ENCODE measurements at places on chromosomes 2 and 18. TPM values are rescaled to one million over a fixed set of nuclear protein-coding genes. Genes with fewer than 3 reads are reported as not detected.
A peak's percentile ranks its signal among the peaks of the same experiment; 100 is the strongest.

DNA sequence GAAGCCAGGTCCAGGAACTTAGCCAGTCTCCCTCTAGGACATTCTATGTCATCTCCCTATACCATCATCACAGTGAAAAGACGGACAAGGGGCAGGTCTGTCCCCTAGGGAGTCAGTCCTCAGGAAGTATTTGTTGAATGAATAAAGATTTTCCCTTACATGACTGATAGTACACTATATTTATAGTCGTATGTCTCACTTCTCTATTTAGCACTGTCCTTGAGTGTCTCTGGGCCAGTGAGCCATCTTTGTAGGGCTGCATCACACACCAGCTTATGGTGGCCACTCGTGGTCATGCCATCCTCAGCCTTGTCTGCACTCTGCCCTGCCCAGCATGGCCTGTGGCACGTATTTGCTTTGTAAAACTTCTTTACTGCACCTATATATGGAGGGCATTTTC lies 25.8 kb downstream of the PTPN18 start:
- DNase-seq, result no peak

The FHOD3 gene
- 33.7 TPM for polyA plus RNA-seq

DNA sequence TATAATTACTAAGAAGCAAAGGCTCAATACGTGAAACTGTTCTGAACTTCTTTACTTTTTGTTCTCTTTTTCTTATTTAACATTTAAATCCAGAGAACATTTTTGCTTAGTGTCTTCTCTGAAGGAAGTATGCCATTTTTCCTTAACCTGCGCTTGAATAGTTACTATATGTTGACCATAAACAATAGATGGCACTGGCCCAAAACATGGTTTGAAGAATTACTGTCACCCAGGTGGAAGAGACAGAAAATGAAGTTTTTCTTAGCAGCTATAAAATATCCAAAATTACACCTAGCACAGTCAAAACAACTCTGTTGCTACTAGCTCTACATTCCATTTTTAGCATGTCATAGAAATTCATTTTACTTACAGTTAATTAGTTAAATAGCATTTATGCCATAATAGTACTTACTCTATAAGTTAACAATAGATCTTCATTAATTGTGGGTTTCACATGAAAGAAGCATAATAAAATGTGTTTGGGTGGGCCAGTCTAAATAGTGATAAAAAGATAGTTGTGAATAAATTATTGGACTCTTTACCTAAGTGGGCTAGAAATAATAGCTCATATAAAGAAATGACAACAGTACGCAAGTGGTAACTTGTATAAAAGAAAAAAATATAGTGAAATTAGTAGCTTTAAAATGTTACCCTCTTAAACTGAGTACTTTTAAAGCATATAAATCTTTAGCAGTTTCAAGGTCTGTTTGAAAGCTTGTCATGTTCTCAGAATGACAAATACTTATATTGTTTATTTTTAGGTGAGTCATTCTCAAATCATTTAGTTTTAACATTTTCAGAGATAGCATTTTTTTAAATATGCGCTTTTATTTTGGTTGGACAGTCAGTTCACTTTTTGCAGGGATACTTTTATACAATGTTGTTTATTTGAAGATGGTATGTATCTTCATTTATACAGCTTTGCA lies 3.7 kb downstream of the ETAA1 start:
- no peak for DNase-seq

DNA sequence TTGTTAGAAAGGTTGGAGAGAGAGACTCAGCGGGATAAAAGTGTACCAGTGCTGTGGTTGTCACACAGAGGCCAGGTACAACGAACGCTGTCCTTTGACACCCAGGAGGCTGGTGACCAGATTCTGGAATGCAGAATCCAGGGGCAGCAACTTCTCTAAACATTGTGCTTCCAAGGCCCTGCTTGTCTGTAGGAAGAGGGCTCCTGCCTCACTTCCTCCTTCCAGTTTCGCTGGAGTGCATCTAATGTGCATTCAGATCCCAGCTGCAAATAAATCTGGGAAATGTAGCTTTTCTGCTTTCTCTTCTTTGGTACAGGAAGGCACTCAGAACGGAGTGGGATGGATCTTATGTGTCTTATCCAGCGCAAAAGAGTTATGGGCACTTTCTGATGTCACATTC lies 171.8 kb upstream of the ATP5MC3 start:
- DNase-seq, result peak; percentile 37

GRCh38 chr18:11154368-11154989 lies 5.1 kb upstream of the PIEZO2 start:
- peak; percentile 76 for DNase-seq

DNA sequence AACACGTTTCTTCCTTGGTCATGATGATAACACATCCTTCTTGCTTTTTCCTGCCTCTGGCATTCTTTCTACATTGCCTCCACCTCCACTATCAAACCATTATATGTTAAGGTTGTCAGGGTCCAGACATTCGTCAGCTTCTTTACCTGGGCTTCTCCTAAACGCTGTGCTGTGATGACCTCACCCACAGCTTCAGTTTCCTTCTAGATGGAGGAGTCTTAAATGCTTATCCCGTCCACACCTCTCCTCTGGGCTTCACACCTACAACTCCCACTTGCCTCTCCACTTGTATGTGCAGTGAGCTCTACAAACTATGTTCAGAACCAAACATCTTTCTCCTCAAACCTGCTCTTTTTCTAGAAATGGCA lies 666 bp upstream of the STAT1 start:
- no peak for DNase-seq

The MAP2 gene
- 7.5 TPM for polyA plus RNA-seq

The MXD1 gene
- polyA plus RNA-seq, result 4.1 TPM

DNA sequence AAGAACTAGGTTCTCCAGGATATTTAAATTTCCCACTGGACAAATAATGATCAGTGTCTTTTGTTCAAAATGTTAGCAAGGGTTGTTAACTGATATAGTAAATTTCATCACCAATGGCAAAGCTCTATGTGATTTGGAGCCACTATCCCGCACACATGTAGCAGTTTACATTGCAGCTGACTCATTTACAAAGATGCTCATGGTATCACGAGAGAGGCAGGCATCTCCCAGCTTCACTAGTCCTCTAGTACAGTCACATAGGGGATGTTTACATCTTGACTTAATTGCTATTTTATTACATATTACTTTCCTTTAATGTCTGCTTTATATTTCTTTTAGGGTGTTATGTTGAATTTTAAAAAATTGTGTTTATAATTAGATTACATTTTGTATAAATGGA lies 30.7 kb downstream of the KCNE4 start:
- no peak for DNase-seq

The DYNAP gene
- not detected for polyA plus RNA-seq

- DNase-seq, result peak; percentile 38
Observed at GRCh38 chr2:66034467-66034866, 400.5 kb upstream of the MEIS1 start.

The MLPH gene
- 0.39 TPM for polyA plus RNA-seq

The GCA gene
- polyA plus RNA-seq, result 17.0 TPM

DNA sequence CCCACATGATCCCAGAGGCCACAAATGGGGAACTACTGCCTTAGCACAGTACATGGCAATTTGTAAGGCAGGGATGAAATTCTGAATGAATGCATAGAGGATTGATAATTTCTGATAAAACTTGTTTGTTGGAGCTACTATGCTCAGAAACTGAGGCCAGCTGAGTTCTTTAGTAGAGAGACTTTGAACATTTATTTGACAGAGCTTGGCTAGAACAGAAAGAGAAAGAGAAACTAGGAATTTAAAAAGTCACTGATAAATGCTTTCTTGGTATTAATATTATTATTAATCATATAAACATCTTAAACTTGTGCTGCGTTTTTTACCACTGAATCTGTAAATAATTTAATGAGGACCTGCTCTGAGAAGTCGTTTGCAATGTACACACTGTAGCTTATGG lies 923.7 kb upstream of the CNTNAP5 start:
- no peak for DNase-seq

The REG3G gene
- not detected for polyA plus RNA-seq

GRCh38 chr2:156242874-156243273 lies 89.6 kb downstream of the NR4A2 start:
- DNase-seq, result no peak

The B3GNT7 gene
- 0.50 TPM for polyA plus RNA-seq

- DNase-seq, result no peak
Observed at GRCh38 chr2:176004934-176005333, 2.9 kb upstream of the LNPK start.

GRCh38 chr2:160293391-160294091 lies 93.5 kb upstream of the ITGB6 start:
- DNase-seq, result peak; percentile 75

DNA sequence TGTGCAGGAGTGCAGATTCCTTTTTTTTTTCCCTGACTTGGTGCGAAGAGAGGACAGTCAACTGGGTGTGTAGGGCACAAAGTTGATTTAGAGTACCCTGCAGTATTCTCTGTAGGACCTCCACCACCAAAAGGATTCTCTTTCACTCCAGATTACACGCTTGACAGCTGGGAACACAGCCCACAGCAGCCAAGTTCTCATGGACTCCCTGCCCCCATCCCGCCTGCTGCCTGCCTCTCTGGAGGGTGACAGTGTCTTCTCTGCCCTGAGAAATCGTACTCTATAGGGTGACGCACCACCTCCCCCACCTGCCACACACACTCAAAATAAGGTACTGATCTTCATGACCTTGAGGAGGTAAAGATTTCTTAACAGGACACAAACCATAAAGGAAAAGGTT lies 26.6 kb upstream of the IHH start:
- DNase-seq, result peak; percentile 26

The TPRKB gene
- polyA plus RNA-seq, result 44.1 TPM

- DNase-seq, result no peak
Observed at GRCh38 chr2:120883607-120884440, 148.2 kb downstream of the GLI2 start.

- DNase-seq, result no peak
Observed at GRCh38 chr18:35920623-35921022, 51.9 kb upstream of the RMP24 start.

DNA sequence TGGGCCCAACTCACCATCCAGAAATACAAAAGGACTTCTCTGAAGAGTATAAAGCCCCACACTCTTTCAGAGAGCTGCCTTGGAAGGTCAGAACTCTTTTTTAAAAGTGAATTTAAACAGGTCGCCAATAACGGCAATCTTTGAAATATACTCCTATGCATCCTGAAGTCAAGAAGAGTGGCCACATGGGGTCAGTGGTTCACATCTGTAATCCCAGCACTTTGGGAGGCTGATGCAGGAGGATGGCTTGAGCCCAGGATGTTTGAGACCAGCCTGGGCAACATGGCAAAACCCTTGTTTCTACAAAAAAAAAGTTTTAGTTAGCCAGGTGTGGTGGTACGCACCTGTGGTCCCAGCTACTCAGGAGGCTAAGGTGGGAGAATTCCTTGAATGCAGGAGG lies 68.1 kb upstream of the FZD7 start:
- no peak for DNase-seq

DNA sequence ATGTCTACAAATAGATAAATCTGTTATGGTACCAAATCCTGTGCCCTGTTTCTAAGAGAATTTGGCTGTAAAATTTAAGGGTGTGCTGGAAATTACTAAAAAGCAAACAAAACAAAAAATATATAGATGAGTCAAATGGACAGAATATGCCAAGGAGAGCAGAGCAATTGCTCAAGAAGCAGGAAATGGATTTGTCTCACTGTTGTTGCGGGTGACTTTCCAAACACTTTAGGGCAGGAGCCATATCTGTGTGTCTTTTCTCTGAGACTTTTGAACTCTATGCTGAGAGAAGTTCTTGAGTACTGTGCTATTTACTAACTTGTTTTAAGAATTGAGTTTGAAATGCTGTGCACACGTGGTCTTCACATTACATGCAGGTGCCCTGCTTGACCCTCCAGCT lies 221.7 kb downstream of the PHLPP1 start:
- DNase-seq, result peak; percentile 35

The DYSF gene
- 111 TPM for polyA plus RNA-seq

The IL36A gene
- not detected for polyA plus RNA-seq
